ENCODE measurements at places on chromosomes 2 and 18.

DNA sequence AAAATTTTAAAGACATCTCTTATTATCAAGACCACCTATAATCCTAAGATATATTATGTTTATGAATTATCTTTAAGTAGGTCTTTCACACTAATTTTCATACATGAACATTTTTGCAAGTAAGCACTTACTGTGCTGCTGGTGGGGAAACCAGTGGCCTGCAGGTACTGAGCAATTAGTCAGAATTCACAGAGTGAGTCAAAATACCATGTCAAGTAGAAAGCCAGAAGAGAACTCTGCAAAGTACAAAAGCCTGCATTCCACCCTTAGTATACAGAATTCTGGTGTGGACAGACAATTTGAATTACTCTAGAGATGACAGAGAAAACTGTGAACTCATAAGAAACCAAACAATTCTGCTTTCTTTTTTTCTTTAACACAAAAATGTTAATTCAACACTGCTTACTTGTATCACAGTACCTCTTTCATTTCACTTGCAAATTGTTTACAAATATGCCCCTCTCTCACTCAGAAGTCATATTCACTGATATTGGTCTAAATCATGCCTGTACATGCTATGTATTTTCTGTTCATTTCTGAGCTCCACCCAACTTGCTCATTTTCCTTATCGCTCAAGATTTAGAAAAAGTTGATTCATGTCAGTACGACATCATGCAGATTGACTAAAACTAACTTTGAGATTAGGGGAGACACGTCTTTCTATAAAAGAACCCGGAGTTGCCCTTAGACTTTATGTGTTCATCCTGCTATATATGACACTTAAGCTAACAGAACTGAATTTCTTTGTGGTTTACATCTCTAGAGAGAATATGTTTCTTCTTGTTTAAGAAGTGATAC is 182.9 kb downstream of the IKZF2 start:
- no peak for DNase-seq

DNA sequence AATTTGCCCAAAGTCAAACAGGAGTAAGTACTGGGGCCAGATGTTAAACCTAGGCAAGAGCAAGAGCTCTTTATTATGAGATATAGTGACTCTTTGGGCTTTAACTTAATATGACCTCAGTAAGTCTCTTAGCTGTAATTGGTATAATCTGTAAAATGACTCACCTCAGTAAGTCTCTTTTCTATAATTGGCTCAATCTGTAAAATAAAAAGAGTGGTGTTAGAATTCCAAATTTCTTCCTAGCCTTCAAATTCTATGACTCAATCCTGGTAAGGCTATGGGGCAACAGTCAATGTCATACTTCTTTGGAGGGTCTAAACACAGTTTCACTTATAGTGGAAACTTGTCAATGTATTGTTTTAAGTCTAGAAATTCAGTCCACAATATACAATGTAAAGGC is 1608.9 kb upstream of the PIK3C3 start:
- DNase-seq, result no peak

DNA sequence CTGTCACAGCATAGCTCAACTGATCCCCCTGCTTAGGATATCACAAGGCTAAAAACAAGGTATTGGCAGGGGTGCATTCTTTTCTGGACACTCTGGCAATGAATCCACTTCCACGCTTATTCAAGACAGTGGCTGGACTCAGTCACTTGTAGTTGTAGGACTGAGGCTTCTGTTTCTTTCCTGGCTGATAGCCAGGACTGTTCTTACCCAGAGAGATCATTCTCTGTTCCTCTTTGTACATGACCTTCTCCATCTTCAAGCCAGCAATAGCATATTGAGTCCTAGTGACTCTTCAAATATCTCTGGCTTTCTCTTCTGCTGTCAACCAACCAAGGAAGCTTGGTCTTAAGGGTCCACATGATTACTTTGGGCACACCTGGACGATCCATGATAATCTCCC is 241.3 kb downstream of the RBM43 start:
- no peak for DNase-seq

DNA sequence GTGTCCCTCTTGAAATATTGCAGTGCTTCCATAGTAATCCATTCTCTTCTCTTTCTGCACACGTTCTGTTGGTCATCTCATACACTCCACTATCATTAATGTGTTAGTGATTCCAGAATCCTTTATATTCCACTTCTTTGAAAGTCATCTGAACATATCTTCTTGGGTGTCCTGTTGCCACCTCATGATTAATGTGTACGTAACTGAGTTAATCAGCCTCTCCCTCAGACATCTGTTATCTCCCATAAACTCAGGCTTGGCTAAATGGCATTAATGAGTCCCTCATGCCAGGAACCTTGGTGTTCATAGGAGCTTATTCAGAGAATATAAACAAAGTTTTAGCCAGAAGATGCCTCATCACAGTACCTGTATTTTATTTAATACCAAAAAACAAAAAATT is 126.4 kb downstream of the NCOA1 start:
- no peak for DNase-seq

DNA sequence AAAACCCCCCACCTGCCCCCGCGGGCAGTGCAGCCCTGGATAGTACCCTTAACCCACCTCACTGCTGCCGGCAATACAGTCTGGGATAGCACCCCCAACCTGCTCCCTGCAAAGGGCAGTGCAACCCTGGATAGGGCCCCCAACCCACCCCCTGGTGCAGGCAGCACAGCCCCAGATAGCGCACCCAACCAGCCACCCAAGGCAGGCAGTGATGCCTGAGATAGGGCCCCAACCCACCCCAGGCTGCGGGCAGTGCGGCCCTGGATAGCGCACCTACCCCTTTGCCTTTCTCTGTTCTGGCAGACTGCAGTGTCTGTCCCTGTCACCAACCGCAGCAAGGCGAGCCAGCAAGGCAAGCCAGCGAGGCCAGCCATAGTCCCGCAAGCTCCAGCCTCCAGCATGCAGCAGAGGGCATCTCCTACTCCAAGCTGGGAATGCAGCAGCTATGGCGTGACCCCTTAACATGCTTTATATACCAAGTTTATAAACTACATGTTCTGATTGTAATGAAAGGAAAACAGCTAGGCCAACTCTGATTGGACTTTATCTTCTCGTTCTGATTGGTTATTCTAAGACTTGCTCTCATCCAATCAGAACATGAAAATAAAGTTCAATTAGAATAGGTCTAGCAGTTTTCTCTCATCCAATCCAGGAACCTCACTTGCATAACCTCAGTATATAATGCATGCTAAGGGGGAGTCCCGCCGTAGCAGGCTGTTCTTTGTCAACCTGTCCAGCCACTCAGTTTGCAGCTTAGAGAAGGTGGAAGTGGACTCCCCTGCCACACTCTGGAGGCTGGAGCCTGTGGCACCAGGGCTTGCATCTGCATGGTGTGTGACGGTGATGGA is 34.1 kb upstream of the ANKRD62 start:
- no peak for DNase-seq

DNA sequence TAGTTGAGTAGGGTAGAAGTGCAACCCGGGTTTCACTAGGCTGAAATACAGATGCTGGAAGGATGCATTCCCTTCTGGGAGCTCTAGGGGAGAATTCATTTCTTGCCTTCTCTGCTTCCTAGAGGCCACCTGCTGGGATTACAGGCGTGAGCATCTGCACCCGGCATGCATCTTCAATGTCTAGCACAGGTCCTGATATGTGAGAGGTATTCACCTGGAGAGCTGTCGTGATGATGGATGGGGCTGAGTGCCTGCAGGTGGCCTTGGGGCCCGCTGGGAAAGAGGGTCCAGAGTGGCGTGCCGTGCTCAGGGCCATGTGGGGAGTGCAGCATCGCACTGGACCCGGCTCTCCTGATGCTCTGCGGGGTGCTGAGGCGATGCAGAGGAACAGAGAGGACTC is 6.6 kb upstream of the NTSR2 start:
- DNase-seq, result no peak

DNA sequence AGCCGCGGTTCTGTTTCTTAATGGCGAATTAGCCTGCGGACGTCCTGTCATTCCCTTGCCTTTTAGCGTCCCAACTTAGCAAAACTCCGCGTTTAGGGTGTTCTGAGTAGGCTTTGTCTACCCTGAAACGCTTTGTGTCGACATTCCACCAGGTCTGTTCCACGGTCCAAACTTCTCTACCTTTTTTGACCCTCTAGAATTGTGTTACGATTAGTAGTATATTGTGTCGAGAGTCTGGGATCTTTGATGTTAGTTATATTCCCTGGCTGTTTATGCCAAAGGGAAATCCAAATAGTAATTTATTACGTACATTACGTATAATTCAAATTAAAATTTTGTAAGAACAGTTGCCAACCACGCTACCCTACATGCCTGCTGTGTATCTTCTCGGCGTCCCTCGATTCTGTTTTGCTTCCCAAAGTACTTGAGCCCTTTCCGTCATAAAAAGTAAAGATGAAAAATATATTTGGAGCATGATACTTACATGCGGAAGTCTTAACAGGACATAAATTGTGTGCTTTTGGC is 495 bp upstream of the TTC32 start:
- DNase-seq, result no peak

DNA sequence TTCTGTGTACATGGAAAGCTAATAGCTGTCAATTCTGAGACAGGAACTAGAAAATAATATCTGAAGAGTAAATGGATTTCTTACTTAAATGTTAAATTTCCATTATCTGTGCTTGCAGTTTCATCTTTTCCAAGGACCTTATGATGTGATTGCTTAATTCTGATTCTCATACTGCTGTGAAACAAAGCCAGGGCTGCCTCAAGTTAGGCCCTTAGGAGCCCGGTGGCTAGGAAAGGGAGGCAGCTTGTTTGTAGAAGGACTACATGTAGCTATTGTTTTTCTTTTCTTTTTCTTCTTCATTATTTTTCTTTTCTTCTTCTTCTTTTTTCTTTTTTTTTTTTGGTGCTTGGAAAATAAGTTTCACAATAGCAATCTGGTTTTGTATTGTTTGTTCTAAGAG is 50.5 kb downstream of the XRCC5 start:
- DNase-seq, result no peak

- no peak for DNase-seq
These were observed 49.5 kb downstream of the CCDC148 start for GRCh38 chr2:158407031-158407430.

DNA sequence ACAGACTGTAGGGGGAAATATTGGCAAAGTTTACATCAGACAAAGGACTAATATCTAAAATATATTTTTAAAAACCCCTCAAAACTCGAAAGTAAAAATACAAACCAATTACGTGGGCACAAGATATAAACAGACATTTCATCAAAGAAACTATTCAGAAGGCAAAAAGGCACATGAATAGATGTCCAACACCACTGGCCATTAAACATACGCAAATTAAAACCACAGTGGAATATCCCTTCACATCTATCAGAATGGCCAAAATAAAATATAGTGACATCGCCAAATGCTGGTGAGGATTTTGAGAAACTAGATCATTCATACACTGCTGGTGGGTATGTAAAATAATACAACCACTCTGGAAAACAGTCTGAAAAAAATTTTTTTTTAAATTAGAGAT is 30.6 kb upstream of the PAPOLG start:
- no peak for DNase-seq

- DNase-seq, result no peak
These were observed 390.2 kb upstream of the NXPH2 start for GRCh38 chr2:139170406-139170805.

GRCh38 chr2:42801381-42801780 is 9.0 kb upstream of the HAAO start:
- no peak for DNase-seq

GRCh38 chr2:150047620-150048222 is 439.7 kb downstream of the RND3 start:
- no peak for DNase-seq

- DNase-seq, result no peak
These were observed 830 bp downstream of the CYB5A start for GRCh38 chr18:74290794-74291471.

GRCh38 chr18:56473400-56474024 is 164.9 kb downstream of the TXNL1 start:
- no peak for DNase-seq

- DNase-seq, result no peak
These were observed 1.4 kb downstream of the SPATS2L start for GRCh38 chr2:200307724-200308545.

- DNase-seq, result no peak
These were observed 46.2 kb upstream of the TAF1B start for GRCh38 chr2:9797086-9797485.

DNA sequence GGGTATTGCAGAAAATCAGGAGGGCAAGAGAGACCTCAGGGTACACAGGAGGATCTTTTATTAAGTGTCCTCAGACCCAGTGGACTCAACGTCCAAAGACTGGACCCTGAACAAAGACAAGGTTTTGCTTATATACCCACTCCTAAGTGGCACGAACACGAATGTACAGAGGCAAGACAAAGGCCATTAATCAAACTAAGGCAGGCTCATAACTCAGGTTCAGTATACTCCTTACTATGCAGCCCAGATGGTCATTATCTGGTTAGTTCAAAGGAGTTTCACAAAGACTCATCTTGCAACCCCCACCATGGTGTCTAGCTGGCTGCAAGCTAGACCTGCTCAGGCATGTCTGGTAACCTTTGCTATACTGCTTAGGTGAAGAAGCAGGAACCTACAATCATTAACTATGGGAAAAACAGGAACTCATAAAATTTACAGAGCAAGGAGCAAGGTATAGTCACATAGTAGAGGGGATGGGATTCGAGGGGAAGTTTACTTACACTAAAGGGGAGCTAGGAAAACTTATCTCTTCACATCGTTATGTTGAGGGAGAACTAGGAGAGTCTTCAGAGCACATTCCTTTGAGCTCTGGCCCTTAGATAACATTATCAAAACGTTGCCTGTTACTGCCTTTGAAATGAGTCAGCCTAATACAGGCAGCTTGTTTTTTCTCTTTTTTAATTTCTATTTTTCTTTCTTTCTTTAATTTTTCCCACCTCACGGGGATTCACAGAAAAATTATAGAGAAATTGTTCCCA is 33.9 kb downstream of the SLC4A3 start:
- no peak for DNase-seq

DNA sequence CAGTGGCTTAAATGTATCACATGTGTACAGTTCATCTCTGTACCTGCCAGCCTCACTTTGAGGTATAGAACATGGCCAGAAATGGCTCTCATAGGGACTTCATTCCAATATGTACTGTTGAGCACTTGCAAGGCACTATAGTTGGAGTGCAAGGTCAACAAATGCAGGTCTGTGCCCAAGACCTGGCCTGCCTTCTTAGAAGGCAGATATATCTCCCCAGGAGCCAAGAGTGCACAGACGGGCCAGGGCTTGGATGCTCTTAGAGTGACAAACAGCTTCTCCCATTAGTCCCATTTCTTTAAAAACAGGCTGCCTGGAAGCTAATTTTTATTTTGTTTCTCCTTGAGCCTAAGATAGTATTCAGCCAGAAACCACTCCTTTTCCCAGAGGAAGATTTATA is 7.3 kb downstream of the TEX261 start:
- no peak for DNase-seq

GRCh38 chr2:11717623-11718022 is 28.8 kb upstream of the LPIN1 start:
- DNase-seq, result no peak

All from femur (tissue), 1 donor.